CD4-positive, alpha-beta T cell treated with Interleukin-4 for 1 hour (primary cell): ENCODE measurements at places on chromosomes 6 and 20.

DNA sequence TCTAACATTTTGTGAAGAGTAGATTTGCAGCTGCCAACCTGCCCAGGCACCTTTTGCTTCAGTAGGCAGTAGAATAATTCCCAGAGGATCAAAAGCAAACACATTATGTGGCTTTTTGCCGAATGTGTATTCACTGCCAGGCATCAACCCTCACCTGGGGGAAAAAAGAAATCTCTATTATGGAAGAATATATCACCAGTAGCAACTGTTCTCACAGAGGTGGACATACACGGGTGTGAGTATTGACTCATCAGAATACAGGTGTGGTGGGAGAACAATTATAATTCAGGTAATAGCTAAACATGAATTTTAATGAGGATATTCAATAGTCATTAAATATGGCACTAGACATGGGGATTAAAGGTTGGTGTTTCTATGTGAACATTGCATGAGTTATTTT is 910.7 kb downstream of the TFAP2A start:
- DNase-seq = no peak

DNA sequence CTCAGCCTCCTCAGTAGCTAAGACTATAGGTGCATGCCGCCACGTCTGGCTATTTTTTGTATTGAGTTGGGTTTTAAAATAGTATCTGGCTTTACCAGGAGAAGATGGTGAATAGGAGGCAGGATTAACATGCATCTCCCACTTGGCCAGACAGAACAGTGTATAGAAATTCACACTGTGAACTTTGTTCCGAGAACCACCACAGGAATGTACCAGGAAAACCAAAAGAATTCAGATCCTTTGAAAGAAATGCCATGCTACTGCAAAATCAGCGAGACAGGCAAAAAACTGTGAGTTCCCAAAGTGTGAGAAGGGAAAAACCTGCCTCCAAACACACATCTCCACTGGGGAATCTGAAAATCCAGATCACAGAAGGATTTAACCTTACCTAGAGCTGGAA is 327.6 kb downstream of the NKAIN2 start:
- no peak for DNase-seq

- no peak for DNase-seq
Measured at GRCh38 chr6:72817208-72817607, 195.3 kb downstream of the KCNQ5 start.

DNA sequence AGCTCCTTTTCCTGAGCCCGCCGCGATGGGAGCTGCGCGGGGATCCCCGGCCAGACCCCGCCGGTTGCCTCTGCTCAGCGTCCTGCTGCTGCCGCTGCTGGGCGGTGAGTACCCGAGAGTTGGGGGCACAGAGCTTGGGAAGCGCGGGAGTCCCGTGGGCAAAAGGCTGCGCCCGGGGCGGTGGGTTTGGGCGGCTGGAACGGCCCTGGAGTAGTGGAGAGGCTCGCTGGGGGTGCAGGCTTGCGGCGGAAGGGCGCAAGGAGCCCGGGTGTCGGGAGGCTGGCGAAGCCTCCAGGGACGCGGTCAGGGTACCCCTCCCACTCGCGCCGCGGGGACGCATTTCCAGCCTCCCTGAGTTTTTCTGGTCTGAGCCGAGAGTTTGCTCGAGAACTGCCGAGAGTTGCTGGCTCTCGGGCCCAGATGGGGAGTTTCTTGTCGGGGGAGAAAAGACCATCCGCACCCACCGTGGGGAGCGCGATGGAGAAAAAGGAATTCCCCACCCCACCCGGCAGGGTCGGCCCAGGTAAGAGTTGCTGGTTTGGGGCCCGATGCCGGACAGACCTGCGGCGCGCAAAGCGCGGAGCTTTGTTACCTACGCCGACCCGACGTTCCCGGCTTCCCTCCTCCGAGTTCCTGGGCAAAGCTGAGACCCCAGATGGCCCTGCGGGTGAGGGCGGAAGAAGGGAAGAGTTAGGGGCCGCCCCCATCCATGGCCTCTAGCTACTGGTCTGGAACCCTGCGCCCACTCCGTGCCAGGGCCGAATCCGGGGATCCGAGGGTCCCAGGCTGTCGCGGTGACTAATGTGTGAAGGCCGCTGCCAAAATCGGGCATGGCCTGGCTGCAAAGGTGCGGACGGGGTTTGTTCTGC is 584 bp downstream of the PTK7 start:
- no peak for DNase-seq

GRCh38 chr6:150152891-150153876 is 10.3 kb downstream of the PPP1R14C start:
- DNase-seq = no peak

GRCh38 chr6:108484016-108484415 is 76.7 kb upstream of the FOXO3 start:
- no peak for DNase-seq

GRCh38 chr6:6546318-6547109 is 42.0 kb upstream of the LY86 start:
- DNase-seq = peak; percentile 20

DNA sequence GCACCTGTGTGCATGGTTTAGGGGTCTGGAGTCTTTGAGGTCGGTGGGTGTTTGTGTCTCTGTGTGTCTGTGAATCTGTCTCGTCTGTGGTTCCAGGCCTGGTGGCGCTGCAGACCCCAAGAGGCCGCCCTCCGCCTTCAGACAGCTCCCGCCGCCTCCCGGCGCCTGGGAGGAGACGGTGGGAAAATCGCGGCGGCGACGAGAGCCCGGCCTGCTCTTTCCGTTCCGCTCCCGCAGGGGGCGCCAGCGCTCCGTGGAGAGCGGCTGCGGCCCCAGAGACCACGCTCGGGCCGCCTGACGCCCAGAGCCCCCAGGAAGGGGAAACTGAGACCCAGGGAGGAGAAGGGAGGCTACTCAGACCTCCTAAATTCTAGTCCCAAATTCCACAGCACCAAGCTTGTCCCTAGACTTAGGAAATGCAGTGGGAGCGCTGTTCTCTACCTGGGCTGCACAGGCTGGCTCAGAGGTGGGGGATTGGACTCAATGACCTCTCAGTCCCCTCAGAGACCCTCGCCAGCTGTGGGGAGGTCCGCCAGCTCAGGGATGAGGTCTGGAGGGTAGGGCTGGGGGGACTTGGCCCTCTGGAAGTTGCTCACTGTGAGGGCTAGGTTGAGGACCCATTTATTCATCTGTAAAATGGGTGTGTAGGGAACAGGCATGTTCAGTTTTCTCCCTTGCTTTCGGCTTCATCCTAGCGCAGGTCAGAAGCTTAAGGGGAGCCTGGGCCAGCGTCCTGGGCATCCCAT is 36.9 kb upstream of the BLCAP start:
- DNase-seq = peak; percentile 24

GRCh38 chr6:41426888-41427641 is 91.7 kb downstream of the NCR2 start:
- DNase-seq = no peak

GRCh38 chr20:44186201-44186600 is 787 bp downstream of the JPH2 start:
- no peak for DNase-seq

GRCh38 chr6:119781365-119781764 is 431.8 kb upstream of the MAN1A1 start:
- no peak for DNase-seq

DNA sequence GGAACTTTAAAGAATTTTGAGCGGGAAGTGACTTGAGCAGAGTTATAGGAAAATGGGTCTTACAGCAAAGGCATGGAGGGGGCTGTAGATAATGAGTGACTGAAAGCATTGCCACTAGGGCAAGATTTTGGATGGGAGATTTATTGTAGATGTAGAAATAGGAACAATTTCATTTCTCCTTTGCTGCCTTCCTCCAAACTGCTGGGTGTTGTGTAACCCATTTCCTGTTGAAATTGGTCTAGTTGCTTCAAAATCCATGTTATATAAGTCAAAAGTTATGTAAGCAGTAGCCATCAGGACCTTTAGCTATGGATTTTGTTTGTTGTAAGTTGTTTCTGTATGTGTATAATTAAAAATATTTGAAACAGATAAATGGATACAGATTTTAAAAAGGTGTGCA is 11.1 kb downstream of the YWHAB start:
- DNase-seq = no peak

GRCh38 chr6:70221025-70221714 is 81.7 kb downstream of the COL9A1 start:
- no peak for DNase-seq
